ENCODE measurements at places on chromosomes 5 and 9.

- DNase-seq = no peak
These were observed 258.5 kb downstream of the AGTPBP1 start for GRCh38 chr9:85483208-85483607.

DNA sequence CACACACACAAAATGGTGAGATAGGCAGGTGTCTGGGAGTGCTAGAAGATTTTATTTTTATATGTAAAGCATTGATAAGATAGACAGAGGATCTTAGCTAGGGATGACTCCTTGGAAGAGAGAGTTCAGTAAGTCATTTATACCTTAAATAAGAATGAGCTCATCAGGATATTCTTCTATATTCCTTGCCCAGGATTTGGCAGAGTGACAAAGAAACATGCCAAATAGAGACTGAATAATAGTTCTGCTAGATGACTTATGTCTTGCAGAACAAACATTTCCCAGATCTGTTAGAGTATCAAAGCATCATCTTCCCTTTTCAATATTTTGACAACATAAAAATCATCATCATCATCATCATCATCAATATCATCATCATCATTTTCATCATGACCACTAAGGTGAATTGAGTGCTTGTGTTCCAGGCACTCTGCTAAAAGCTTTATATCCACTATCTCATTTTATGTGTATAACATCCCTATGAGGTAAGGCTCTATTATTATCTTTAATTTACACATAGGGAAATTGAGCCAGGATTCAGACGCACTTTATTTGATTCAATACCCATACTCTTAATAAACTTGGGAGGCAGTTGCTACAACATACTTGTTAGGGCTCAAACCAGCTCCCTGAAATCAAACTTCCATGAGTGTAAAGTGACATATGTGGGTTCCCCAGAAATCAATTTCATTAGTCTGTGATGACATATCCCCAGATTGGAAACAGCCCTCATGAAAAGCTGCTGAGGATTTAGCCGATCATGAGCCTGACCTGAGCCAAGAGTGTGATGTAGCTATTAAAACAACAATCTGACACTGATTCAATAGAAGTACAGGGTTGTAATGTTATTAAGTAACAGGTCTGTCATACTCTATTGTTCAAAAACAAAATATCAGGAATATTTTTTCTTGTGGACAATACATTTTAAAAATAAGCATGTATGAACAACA is 176.3 kb upstream of the SEMA6A start:
- DNase-seq = no peak

DNA sequence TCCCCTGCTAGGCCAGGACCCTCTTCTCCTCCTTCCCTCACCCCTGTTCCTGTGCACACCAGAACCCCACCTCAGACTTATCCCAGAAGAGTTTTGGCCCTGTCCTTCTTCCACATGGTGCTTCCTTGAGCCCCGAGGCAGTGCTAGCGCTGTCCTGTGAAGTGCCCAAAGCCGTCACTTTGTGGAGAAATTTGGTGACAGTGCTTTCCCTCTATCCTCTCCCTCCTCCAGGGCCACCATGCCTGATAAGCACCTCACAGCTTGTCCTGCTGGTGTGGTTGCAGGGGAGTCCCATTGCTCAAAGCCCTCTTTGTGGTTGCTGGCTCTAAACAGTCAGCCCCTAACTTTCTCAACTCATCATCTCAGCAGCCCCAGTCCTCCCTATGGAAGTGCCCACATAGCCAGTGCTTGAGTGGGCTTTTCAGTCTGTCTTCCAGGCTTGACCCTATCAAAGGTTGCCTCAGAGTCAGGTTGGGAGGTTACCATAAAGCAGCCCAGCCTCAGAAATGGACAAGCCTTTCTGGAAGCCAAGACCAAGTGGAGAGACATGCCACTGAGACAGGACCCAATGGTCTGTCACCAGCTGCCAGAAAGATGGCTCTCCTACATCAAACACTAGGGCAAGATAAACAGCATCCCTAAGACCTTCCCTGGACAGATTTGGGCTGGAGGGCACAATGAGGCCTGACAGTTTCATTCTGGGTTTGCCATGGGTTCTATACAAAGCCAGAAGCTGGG is 18.0 kb downstream of the IGIP start:
- DNase-seq = no peak

DNA sequence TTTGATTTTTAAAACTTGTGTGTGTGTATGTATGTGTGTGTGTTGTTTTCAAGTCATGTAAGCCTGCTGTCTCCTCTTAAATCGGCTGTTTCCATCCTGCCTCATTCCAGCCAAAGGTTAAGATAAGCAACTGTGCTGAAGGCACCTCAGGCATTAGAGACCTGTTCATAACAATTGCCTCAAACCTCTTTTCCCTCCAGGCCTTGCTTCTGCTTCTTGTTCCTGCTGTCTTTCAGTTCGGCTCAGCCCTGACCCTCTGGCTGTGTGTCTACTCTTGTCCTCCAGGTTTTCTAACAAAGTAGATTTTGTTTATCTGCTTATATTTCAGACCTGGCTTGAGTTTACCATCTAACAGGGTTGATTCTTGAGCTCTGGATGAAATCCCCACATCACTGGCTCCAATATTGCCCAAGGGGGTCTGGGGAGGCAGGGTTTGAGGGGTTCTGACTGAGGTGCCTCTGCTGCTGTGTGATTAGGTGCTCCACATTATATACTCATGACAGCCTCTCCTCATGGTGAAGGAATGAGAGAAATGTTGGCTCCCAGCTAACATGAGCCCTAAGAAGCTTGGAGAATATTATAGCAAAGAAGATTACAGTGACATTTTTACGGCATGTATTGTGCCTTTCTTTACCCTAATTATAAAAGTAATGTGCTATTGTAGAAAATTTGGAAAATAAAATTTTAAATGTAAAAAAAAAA is 229.7 kb upstream of the PIK3R1 start:
- DNase-seq = no peak

GRCh38 chr5:170528976-170529375 is 25.2 kb downstream of the KCNIP1 start:
- no peak for DNase-seq

DNA sequence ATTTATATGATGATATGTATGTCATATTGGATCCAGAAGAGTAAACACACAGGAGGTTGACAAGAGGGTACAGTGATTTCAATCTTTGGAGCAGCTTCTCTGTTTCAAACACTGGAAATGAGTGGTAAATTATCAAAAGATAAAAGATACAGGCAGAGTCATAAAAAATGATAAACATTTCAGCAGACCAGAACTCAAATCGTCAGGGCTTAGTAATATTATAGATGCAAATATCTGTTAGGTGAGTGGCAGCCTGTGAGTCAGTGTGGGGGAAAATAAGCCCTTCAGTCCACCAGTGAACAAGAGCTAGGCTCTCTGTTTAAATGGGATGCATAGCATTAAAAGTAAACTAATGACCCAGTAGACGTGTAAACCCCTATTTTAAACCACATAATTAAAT is 1378.1 kb downstream of the EFNA5 start:
- no peak for DNase-seq

- peak; percentile 39 for DNase-seq
These were observed 459.6 kb downstream of the RAB3C start for GRCh38 chr5:59042201-59043055.

GRCh38 chr5:96745844-96746531 is 61.8 kb downstream of the ERAP1 start:
- DNase-seq = no peak

DNA sequence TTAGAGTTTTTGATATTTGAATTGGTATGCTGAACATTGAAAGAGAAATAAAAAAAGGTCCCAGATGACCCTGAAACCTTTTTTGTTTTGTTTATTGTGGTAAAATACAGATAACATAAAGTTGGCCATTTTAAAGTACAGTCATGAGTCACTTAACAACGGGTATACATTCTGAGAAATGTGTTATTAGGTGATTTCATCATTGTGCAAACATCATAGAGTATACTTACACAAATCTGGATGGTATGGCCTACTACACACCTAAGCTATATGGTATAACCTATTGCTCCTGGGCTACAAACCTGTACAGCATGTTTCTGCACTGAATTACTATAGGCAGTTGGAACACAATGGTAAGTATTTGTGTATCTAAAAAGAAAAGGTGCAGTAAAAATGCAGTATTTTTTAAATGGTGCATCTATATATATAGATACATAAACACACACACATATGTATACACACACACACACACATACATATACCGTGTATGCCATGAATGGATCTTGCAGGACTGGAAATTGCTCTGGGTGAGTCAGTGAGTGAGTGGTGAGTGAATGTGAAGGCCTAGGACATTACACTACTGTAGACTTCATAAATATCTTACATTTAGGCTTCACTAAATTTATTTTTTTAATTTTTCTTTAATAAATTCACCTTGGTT is 31.0 kb downstream of the TTC1 start:
- DNase-seq = no peak

- DNase-seq = no peak
These were observed 40.1 kb downstream of the MLLT3 start for GRCh38 chr9:20582150-20582549.

DNA sequence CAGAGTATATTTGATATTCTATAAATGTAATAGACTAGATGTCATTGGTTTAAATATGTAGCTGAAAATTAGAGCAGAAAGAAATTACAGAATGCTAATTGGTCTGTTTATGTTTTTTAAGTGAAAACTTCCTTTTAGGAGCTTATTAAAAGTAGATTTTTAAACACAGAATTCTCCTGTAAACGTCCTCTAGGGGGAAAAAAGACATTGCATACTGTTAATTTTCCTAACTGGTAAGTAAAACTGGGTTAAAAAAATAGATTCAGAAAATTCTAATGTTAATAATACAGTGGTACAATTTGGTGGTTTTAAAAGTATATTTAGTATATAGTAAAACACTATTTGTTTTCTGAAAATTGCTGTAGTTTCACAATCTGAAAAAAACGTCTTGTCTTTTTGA is 59.8 kb downstream of the ZCCHC7 start:
- DNase-seq = no peak

- peak; percentile 45 for DNase-seq
These were observed 29.2 kb downstream of the CDKN2A start for GRCh38 chr9:21964925-21965385.

DNA sequence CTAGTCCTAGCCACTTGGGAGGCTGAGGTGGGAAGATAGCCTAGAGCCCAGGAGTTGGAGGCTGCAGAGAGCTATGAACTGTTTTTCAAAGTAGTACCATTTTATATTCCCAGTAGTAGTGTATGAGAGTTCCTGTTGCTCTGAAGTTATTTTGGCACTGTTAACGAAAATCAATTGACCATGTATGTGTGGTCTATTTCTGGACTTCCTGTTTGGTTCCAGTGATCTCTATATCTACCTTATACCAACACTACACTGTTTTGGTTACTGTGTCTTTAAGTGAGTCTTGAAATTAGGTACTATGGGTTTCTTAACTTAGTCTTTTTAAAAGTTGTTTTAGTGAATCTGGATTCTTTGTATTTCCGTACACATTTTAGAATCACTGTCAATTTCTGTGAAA is 13.6 kb downstream of the SLF1 start:
- no peak for DNase-seq

- no peak for DNase-seq
These were observed 172.1 kb downstream of the SNX18 start for GRCh38 chr5:54689411-54690251.

GRCh38 chr5:68918306-68918705 is 175.5 kb upstream of the SLC30A5 start:
- DNase-seq = no peak

GRCh38 chr5:404666-405241 is 38.2 kb upstream of the EXOC3 start:
- peak; percentile 17 for DNase-seq

- no peak for DNase-seq
These were observed 100.4 kb upstream of the MAMDC2 start for GRCh38 chr9:69943148-69943806.

GRCh38 chr9:133524146-133524545 is 613 bp downstream of the MYMK start:
- no peak for DNase-seq

DNA sequence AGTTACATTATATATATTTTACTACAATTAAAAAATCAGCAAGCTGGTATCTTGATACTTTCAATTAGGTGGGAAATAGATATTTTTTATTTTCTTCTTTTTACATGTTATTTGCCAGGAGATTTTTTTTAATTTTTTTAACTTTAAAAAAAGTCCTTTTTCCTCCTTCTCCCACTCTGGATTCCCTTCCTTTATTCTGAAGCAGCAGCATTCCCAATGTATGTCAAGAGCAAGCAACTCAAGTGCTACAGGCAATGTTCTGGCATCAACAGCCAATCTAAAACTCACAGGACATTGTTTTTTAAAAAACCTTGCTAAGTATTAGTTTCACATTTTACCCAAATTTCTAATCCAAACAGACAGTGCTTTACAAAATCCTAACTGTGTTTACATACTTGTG is 41.4 kb downstream of the GOLPH3 start:
- no peak for DNase-seq

DNA sequence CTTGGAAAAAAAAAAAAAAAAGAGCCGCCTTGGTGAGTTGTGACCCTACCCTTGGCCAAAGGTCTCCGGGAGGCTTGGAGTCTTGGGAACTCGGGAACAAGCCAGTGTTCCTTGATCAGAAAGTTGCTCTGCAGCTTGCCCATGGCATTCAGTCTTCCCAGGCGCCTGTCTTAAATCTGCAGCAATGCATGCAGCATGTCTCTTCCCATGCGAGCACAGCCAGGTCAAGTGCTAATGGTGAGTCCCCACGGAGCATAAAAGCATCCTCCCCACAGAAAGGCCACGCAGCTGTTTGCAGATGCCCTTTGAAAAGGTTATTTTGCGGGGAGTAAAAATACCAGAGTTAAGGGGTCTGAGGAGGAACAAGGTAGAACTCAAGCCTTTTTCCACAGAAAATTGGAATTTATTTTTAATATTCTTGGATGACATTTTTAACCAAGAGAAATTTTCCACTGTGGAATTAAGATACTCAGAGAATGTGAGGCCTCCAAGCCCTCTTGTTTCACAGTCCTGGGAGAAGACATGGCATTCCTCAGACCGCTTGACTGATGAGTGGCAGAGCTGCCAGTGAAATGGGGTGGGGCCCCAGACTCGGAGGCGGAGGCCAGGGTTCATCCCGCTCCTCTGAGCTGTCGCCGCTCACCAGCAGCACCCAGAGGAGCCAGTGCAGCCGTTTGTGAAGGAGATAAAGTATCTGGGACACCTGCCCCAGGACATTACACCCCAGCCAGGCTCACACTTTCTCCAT is 81.6 kb downstream of the CYFIP2 start:
- DNase-seq = no peak

GRCh38 chr5:119879446-119879845 is 250.1 kb downstream of the FAM170A start:
- DNase-seq = no peak

GRCh38 chr5:72015103-72015548 is 92.1 kb upstream of the MAP1B start:
- DNase-seq = peak; percentile 42

Measured in left hindlimb (tissue), 1 donor.